T-helper 17 cell (primary cell): ENCODE measurements at places on chromosomes 13 and 19.
A peak's percentile ranks its signal among the peaks of the same experiment; 100 is the strongest.

- H3K27ac ChIP-seq = no peak overlapping the region
- peaks cover 3% of the 10 kb centered on the region for H3K4me1 ChIP-seq
- no peak overlapping the region for H3K4me3 ChIP-seq
- H3K36me3 ChIP-seq = no peaks in the 10 kb centered on the region
- no peaks in the 10 kb centered on the region for H3K27me3 ChIP-seq
Measured at GRCh38 chr13:51715613-51716012, 88.3 kb downstream of the DHRS12 start.

DNA sequence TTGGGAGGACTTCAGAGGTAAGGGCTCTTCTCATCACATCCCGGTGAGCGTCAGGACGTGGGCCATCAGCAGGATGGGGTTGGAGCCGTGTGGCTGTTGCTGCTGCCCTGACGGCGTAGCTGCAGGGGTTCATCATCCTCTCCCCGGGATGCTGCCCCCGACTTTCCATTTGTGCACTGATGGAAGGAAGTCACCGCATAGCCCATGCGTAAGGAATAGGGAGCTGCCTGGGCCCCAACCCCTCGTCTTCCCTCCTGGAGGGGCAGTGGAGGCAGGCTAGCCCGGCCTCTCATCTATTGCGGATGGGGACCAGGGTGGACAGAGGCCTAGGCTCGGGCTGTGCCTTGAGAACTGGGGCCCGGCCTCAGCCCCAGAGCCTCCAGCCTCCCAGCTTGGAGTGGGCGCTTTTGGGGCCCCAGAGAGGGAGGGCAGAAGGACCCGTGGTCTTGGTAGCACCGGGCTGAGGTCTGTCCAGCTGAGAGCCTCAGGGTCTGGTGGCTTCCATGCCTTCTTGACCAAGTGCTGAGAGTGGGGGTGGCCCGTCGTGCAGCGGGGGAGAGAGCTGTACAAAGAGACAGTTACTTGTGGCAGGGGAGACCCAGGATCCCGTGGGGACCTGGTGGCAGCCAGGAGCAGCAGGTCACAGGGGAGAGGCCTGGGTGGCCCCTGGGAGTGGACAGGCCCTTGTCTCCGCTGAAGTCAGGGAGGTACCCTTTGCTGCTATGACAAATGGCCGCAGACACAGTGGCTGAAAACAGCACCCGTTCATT lies 44.0 kb downstream of the KDM4B start:
- H3K27ac ChIP-seq = no peak overlapping the region
- H3K4me1 ChIP-seq = peaks cover 10% of the 10 kb centered on the region
- no peak for DNase-seq
- H3K36me3 ChIP-seq = no peaks in the 10 kb centered on the region
- H3K4me3 ChIP-seq = no peak overlapping the region

DNA sequence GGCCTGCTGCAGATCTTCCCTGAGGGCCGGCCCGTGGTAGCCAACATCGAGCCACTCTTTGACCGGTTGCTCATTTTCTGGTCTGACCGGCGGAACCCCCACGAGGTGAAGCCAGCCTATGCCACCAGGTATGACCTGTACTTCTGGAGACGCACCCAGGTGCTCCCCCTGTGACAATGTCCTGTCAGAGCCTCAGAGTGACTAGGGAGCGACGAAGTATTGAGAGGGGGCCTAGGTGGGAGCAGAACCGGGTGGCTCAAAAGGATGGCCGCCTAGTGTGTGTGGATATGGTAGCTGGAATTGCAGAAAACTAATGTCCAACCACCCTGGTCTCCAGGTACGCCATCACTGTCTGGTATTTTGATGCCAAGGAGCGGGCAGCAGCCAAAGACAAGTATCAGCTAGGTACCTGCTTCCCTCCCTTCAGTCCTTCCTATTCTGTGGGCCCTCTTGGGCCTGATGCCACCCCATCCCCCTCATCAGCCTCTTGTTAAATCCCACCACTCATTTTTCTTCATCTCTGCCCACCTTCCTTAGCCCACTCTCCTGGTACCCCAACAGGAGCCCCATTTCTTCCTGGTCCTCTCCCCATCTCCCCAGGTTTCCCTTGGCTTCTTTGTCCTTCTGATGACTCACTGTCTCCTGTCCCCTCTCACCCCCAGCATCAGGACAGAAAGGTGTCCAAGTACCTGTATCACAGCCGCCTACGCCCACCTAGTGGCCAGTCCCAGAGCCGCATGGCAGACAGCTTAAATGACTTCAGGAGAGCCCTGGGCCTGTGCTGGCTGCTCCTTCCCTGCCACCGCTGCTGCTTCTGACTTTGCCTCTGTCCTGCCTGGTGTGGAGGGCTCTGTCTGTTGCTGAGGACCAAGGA lies 8.4 kb downstream of the EGLN2 start:
- peaks cover 77% of the 10 kb centered on the region for H3K4me1 ChIP-seq
- DNase-seq = no peak
- no peaks in the 10 kb centered on the region for H3K27me3 ChIP-seq
- H3K27ac ChIP-seq = peak overlapping the region; percentile 98
- H3K36me3 ChIP-seq = peaks cover 4% of the 10 kb centered on the region
- peak overlapping the region; percentile 98 for H3K4me3 ChIP-seq

DNA sequence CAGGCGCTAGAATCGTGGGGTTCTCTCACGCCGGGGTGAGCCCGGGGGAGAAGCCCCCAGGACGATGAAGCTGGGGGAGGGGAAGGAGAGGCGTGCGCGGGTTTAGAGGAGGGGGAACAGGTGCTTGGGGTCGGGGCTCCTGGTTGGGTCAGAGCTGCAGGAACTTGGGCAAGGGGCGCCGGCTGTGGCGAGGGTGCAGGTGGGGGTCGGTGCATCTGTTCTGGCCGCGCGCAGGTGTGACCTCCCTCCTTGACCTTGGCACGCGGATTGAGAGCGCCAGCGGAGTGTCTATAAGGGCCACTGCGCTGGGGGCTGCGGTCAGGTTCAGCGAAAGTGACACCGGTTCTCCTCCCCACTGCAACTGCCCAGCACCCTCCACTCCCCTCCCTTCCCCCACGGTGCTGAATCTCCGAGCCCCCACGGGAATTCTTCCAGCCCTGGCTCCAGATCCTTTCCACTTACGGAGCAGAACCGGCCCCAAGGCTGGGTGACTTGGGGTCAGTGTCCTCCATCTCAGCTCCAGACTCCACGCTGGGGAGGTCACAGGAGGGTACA lies 618 bp downstream of the TMEM38A start:
- H3K4me1 ChIP-seq = peaks cover 34% of the 10 kb centered on the region
- H3K27me3 ChIP-seq = no peaks in the 10 kb centered on the region
- peak overlapping the region; percentile 19 for H3K27ac ChIP-seq
- H3K4me3 ChIP-seq = peak overlapping the region; percentile 85
- H3K36me3 ChIP-seq = peaks cover 2% of the 10 kb centered on the region
- DNase-seq = no peak

DNA sequence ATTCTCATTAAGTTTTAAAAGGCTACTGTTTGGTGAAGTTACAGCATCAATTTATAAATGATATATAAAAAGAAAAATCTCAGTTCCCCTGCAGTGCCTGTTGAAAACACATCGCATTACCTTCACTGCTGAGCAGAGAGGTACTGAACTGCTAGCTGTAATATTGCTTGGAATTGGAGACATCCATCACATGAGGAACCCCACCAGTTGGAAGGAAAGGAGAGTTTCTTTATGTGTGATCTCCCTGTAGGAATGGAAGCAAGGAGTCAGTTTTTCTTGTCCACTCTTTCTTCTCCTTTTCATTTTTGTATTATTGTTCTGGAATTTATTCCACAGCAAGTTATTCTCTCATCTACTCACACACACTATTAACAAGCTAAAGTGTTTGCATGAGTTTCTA lies 1586.0 kb upstream of the PRR20A start:
- no peak overlapping the region for H3K4me3 ChIP-seq
- H3K27ac ChIP-seq = no peak overlapping the region
- no peaks in the 10 kb centered on the region for H3K27me3 ChIP-seq
- H3K4me1 ChIP-seq = no peaks in the 10 kb centered on the region
- no peaks in the 10 kb centered on the region for H3K36me3 ChIP-seq

GRCh38 chr19:1237027-1237659 lies 662 bp downstream of the CBARP start:
- H3K27me3 ChIP-seq = peaks cover 8% of the 10 kb centered on the region
- H3K4me1 ChIP-seq = peaks cover 16% of the 10 kb centered on the region
- no peak for DNase-seq

DNA sequence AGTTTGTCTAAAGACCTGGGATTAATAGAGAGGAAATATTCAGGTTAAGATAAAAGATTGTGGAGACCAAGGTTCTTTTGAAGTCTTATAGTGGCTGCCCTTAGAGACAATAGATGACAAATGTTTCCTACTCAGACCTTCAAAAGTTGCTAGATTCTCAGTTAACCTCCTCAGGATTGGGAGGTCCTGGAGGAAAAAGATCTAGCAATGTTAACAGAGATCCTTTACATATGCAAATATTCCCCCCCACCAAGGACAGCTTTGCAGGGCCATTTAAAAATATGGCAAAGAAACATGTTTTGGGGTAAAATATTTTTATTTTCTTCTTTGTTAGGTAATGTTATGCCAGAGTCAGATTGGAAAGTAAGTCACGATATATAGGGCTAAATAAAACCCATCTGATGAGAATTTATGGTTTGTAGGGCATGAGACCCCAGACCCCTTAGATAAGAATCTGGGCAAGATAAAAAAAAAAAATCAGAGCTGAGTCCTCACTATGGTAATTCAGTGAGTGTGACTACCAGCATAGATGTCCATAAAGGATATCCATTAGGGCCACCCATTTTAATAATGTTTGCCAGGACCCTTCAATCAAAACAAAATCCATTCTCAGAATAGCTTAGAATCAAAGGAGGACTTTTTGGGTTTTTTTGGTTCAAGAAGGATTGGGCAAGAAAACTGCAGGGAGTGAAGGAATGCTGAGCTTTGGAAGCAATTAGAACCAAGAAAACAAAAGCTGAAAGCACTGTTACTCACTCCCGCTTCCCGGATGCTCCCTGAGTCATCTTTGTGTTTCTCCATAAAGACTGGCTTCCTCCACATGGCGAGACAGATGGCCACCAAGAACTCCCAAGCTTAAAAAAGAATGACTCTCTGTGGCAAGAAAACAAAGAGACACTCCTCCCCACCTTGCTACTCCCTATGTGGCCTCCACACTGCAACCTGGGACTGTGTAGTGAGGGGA lies 28.2 kb downstream of the VSTM1 start:
- no peak for DNase-seq
- H3K27ac ChIP-seq = no peak overlapping the region

DNA sequence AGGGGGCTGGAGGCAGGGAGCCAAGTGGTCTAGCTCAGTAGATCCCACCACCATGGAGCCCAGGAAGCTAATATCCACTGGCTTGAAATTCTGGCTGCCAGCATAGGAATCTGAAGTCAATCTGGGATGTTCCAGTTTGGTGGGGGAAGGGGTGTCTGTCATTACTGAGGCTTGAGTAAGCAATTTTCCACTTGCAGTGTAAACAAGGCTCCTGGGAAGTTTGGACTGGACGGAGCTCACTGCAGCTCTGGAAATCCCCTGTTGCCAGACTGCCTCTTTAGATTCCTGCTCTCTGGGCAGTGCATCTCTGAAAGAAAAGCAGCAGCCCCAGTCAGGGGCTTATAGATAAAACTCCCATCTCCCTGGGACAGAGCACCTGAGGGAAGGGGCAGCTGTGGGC lies 349.2 kb upstream of the KLHL1 start:
- DNase-seq = no peak
- H3K27ac ChIP-seq = no peak overlapping the region
- H3K4me1 ChIP-seq = no peaks in the 10 kb centered on the region
- no peaks in the 10 kb centered on the region for H3K36me3 ChIP-seq
- no peaks in the 10 kb centered on the region for H3K27me3 ChIP-seq

DNA sequence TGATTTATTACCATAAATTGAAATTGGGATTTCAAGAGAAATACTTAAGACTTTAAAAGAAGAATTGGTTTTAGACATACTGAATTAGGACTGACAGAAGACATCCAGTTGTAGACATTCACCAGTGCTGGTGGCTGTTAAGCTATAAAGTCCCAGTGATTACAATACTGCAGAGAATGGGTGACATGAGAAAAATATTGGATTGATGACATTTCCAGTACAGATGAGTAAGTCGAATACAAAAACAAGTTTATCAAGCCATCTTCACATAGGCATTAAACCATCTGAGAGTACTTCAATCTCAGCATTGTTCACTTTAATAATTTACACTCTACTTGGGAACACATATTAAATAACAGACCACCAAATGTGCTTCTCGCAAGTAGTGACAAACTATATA lies 66.8 kb downstream of the TBC1D4 start:
- H3K4me3 ChIP-seq = no peak overlapping the region
- peaks cover 2% of the 10 kb centered on the region for H3K36me3 ChIP-seq
- DNase-seq = no peak
